ENCODE measurements at places on chromosomes 7 and 10.

- DNase-seq = no peak
Measured at GRCh38 chr7:94324380-94325121, 70.1 kb upstream of the COL1A2 start.

GRCh38 chr10:77795426-77796055 lies 131.0 kb downstream of the DLG5 start:
- peak; percentile 47 for DNase-seq

- DNase-seq = no peak
Measured at GRCh38 chr10:86167762-86168128, 198.8 kb downstream of the GRID1 start.

DNA sequence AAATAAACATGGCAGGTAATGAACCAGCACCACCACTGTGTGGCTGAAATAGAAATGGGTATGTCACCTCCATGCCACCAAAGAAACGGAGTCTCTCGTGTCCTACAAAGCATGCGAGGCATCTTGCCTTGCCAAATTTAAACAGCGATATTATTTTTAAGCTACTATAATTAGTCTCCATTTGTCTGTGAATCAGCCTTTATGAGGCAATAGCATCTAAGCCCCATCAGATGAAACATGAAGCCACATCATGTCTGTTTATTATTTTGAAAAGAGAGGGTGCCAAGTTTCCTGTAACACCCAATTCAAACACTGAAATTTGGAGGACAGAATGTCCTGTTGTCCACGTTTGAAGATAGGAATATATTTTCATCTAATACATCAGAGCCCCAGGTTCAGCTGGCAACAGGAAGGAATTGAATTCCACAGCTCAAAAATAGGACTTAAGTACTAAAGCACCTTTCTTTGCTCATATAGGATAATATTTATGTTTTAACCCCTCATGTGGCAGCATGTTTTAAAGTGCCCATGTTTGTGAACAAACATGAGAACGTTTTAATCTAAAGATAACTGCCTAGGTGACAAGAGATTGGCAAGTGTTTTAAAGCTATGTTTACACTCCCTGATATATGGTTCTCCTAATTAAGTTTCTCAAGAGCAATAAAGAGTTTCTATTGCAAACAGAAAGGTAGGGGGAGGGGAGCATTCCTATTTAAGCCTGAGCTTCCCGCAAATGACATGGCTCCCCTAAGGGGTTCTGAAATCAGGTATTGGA lies 86.8 kb downstream of the SORBS1 start:
- DNase-seq = no peak

- peak; percentile 18 for DNase-seq
Measured at GRCh38 chr10:78337646-78338391, 304.2 kb downstream of the RPS24 start.
